Activated naive CD4-positive, alpha-beta T cell treated with Interleukin-2 at 50 U/mL for 16 hours (primary cell): ENCODE measurements at places on chromosomes 13 and 19.

DNA sequence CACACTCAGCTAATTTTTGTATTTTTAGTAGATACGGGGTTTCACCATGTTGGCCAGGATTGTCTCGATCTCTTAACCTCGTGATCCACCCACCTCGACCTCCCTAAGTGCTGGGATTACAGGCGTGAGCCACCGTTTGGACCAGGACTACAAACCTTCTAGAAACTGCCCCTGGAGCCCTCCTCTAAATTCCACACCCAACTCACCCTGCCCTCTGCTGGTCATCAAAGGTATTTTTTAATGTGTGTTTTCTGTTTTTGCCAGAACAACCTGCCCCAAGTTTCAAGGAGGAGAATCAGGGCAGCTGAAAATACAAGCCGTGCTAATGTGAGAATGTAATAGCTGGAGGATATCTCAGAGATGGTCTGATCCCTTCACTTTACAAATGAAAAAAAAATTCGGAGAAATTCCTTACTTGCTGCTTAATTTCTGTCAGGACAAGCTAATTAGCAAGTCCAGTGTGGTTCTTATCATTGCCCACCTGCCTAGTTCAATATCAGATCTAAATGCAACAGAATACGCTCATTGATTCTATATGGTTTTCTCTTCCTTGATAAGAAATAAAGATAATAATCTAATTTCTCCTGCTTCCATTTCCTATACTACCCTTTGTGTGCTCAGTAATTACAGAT lies 4.1 kb downstream of the ATP8A2 start:
- peak; percentile 14 for DNase-seq

DNA sequence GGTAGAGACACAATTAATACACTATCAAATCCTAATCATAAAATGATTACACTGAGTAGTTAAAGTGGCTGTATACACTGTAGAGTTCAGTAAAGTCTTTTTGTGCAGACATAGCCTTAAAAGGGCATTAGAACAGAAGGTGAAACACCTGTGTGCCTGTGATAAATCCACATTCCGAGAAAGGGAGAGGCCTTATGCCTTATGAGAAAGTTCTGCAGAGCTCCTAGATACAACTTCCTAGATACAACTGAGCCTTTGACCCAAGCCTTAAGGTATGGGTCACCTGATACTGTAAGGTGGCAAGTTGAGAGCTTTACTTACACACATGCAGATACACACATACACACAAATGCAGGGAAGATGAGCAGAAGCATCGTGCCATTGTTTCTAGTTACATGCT lies 6.3 kb downstream of the SERP2 start:
- no peak for DNase-seq

DNA sequence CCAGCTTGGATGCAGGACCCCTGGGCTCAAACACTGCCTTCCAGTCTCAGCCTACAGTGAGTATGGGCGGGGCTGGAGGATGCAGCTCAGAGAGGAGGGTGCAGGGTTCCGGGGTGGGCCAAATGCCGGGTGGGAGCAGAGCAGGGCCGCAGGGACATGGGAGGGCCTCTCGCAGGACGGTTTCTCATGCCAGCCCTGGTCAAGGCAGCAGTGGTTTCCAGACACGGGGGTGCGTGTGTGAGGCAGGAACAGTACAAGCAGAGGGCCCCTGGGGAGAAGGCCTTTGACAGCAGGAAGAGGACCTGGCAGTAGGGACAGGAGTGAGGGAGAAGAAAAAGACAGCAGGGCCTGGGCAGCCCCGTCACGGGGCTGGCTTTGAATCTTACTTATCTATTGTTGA lies 34.1 kb downstream of the CRTC1 start:
- no peak for DNase-seq

GRCh38 chr13:47696674-47697073 lies 304.4 kb downstream of the SUCLA2 start:
- no peak for DNase-seq

DNA sequence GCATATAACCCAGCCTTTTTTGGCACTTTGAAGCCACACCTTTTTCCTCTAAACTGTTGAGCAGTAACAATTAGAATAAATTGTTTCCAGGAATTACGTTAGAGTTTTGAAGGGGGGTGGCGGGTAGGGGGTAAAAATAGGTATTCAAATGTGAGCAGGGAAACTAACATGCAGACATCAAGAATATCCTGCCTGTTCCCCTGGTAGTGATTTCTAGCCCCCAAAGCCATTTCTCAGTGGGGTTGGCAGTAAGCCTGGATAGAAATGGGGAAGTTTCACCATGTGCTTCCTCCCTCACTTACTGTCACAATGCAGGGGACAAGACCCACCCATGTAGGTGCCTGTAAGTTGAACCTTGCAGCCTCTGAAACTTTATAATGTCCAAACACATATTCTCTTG lies 3.8 kb downstream of the DOCK9 start:
- DNase-seq, result no peak

GRCh38 chr19:34181111-34181864 lies 9.0 kb downstream of the LSM14A start:
- no peak for DNase-seq

DNA sequence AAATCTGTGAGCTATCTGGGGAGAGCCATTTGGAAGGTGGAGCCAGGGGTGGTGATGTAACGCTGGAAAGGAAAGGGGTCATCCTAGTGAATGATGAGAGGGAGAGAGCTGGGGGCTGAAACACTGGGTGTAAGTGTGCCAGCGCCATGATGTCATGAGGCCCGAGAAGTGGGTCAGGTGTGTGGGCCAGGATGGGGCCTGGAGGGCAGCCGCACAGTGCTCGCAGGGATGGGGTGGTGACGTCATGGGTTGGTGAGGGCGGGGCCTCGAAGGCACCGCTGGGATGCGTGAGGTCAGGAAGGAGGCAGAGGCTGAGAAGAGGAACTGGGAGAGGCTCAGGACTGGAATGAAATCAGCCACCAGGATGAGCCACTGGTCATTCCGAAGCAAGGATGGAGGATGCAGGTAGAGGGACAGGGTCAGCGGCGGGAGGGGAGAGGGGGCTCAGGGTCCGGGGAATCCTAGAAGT lies 4.4 kb downstream of the CCDC61 start:
- DNase-seq, result no peak

- no peak for DNase-seq
Measured at GRCh38 chr13:106919638-106920037, 351.7 kb upstream of the ARGLU1 start.

GRCh38 chr13:32233062-32233461 lies 82.1 kb downstream of the ZAR1L start:
- no peak for DNase-seq

DNA sequence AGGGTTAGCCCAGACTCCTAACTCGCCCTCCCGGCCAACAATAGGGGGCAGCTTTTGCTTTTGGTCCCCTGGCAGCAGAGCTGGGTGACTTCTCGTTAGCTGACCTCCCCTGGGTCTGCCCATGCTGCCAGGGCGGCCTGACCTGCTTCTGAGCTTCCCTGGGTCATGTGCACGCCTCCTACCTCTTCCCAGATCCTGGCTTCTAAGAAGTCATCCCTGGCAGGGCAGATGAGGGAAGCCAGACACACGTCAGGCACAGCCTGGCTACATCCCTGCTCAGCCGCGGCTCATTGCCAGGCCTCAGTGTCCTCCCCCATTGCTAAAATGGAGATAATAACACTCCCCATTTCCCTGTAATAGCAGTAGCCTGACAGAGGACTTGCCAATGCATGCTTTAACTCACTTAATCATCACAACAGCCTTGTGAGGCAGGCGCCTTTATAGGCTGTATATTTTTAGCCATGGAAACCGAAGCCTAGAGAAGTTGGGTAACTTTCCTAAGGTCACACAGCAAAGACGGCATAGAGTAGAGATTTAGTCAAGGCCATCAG lies 2.1 kb downstream of the KCNK6 start:
- DNase-seq, result no peak

- peak; percentile 69 for DNase-seq
Measured at GRCh38 chr19:50147462-50148423, 15.3 kb downstream of the IZUMO2 start.

- no peak for DNase-seq
Measured at GRCh38 chr19:15268928-15269253, 36.6 kb upstream of the EPHX3 start.

- no peak for DNase-seq
Measured at GRCh38 chr13:73893833-73894232, 240.4 kb downstream of the KLF12 start.

DNA sequence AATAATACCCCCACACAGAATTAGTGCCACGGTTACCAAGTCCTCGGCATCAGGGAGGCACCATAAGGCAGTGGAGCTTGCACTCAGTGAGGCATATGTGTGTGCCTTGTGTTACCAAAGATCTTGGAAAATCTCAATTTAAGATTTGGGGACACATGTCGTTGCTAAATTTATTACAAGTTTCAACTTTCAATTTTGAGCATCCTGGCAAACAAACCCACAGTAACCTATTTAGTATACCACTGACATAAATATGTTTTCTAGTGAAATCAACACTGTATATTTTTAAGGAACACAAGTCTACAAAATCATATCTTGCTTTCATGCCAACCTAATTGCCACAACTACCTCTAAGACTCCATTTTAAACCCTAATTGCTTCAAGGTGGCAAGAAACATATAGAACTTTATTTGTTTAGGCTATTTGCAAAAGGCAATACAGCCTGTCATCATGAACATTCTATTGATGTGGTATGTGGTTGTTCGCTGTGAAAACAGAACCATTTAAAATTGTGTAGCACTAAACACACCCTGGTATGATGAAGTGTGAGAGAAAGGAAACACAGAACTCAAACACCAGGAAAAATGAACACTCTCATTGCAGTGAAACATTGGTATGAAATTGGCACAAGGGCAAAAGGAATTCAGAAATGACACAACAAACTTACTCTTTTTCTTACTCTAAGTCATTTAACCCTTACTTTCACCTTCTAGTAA lies 531.1 kb downstream of the IRS2 start:
- DNase-seq, result no peak

GRCh38 chr19:21143854-21144253 lies 2.0 kb downstream of the ZNF431 start:
- no peak for DNase-seq
